ENCODE measurements at places on chromosomes 6 and 20. TPM values are rescaled to one million over a fixed set of nuclear protein-coding genes. Genes with fewer than 3 reads are reported as not detected.
A peak's percentile ranks its signal among the peaks of the same experiment; 100 is the strongest.

DNA sequence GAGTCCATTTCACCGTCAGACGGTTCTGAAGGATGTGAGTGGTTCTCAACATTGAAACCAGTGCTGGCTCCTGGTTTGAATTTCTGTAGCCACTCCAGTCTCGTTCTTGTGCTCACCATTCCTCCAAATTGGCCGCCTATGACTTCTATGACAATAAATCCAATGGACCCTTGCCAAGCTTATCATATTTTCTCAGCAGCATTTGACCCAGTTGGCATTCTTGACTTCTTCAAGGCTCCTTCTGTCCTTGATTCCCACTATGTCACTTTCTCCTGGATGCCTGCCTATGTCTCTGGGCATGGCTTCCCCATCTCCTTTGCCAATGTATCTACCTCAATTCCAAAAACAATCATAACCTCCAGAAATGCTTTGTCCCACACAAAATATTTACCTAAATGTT is 756.0 kb upstream of the NRSN1 start:
- no peak for DNase-seq

- DNase-seq, result no peak
These were observed 1267.0 kb upstream of the CITED2 start for GRCh38 chr6:140641412-140641811.

DNA sequence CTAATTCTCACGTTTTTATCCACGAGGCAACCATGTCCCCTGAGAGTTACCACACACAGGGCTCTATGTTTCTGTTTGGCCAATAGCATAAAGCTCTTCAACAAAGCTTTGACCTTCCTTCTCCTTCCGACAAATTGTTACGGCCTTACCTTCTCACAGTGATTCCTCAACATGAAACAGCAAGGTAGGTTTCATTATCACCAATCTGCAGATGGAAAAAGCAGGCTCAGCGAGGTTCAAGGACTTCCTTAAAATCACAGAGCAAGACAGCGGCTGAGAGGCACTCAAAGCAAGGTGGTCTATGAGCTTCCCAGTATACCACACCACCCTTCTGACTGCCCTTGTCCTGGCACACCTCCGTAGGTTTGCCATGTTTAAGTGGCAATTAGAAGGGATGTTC is 360.0 kb downstream of the CD83 start:
- no peak for DNase-seq

DNA sequence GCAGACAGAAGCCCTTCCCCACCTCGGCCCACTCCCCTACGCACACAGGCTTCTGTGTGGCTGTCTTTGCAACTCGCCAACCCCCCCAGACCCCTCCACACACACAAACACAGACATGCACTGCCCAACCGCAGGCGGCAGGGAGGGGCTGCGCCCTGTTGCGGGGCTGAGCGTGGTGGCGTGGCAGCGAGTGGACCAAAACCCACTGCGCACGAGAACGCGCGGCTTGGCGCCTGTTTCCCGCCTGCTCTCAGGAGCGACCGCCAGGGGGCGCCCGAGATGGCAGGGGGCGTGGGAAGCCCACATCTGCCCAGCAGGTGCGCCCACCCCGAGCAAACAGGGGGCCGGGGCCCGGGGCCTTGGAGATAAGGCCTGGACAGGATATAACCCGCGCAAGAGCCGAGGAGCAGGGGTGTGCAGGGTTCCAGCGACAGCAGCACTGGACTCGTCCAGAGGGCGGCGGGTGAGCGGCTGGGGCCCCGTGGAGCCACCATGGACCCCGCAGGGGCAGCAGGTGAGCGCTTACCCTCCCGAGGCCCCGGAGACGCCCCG is at the start of gene RBPJL:
Gene RBPJL (plus strand): TSS at position 410 of the 552 bp plus-strand sequence. CDS start 83 bp downstream, at position 493.
- no peak for DNase-seq

DNA sequence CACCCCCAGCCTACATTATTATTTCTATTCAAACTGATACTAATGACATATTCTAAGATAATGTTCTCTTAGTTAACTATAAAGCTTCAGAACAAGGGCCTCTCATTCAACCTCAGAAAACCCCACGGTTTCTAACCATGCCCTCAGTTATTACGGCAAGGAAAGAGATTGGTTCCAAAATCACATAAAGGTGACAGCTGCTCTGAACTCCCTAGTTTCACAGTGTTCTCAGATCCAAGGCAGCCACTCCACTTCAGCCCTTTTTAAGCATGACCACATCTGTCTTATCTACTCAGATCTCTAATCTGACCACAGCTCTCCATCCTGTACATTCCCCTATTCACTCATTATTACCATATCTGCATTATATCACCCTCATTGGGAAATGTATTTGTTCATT is 98.8 kb upstream of the CEP85L start:
- peak; percentile 12 for DNase-seq

GRCh38 chr6:125846292-125847024 is 55.7 kb downstream of the NCOA7 start:
- no peak for DNase-seq

GRCh38 chr20:47396762-47397476 is 40.4 kb upstream of the ZMYND8 start:
- DNase-seq, result peak; percentile 21

- no peak for DNase-seq
These were observed 210.9 kb downstream of the SYNE1 start for GRCh38 chr6:152426276-152426675.

DNA sequence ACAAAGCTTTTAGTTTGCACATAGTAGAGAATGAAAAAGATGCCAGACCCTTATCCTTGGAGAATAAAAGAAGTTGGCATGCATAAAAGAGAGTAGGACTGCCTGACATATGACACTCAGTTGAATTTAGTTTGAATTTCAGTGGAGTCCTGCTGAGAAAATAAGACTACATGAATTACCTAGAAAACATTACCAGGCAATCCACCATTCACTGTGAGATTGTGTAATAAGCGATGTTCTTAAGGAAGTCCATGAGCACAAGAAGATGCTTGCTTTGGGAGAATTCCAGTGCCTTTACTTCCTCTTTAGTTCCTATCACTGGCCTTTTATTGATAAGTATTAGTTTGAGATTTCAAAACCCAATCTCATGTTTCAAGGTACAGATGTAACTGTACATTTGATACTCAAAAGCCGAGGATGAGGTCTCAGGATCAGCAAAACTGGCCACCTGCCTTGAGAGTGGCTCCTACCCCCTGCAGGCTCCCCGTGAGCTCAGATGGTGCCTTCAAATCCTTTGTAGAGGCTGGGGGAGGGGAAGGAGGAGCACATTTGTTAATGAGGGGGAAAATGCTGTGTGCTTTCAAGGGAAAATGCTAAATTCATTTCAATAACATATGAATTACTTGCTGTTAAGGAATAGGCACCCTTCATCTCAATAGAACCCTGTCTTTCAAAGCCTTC is 11.2 kb upstream of the UNC93A start:
- DNase-seq, result no peak

GRCh38 chr6:81476881-81477280 is 275.6 kb downstream of the TENT5A start:
- DNase-seq, result peak; percentile 77

DNA sequence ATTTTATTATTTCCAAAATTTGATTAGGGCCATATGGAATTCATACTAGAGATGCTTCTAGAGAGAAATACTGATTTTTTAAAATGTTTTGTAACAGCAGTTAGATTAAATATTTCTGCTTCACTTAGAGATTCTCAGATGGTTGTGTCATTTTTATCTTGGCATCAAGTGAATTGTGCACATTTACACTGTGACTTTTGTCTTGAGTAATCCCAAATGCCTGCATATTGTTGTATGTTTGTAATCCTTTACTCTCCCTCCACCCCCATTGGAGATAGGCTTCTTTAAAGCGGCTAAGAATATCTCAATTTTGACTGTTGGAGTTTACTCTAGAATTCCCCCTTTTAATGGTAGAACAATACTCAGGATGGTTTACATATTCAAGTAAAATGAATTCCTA is 19.0 kb downstream of the STX16 start:
- peak; percentile 23 for DNase-seq

DNA sequence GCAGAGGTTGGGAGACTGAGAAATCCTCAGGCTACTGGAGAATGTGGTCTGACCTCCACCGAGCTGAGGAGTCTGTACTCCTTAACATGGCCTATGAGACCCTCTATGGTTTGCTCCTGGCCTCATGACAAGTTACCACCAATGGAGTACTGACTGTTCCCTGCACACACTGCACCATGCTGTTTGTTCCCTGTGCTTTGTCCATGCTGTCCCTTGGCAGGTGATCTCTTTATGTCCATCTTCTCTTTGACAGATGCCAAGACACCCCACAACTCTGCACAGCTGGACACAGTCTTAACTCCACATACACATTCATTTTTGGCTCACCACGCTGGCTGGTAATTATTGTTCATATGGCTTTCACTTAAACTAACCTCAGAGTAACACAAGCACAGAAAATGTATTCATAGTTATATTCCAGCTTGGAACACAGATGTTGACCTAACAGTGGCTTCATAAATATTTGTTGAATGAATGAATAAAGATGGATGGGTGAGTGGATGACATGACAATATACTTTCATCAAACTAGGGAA is 258.0 kb downstream of the ATXN1 start:
- no peak for DNase-seq

DNA sequence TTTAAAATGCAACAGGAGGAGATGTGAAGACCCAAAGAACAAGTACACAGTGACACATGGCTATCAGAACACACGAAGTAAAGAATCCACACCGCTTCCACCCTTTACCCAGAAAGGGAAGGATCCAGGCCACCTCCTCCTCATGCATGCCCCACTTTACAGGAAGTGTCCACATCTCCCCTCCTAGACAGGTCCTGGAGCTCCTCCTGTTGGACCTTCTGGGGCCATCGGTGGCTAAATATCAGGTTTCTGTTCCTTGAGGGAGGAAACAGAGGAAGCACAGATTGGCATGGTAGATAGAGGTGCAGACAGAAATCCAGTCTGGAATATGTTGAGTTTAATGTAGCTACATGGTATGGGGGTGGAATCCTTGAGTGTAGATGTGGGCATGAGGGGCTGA is 10.9 kb downstream of the NINL start:
- DNase-seq, result peak; percentile 49

- DNase-seq, result peak; percentile 20
These were observed 208.3 kb downstream of the TMEM200A start for GRCh38 chr6:130574146-130574545.

DNA sequence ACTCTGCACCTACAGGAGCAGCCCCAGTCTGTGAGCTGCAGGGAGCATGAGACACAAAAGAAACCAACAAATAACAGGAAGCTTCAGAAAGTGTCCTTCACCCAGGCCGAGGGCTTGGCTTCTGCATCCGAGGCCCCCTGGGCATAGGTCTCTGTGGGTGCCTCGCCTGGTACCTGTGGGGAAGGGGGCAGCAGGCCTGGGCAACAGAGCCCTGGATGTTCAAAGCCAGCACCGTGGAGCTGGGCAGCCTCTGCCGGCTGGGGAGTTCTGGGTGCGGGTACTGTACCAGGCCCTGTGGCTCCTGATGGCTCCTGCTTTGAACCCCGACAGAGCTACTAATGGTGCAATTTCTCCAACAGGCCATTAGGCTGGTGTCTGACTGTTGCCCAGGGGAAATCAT is 55.7 kb downstream of the TMEM242 start:
- DNase-seq, result no peak

BFSP1 gene
- total RNA-seq, result 3.5 TPM

KCNK16 gene
- total RNA-seq, result not detected
